ENCODE measurements at places on chromosomes 16 and 17.

- DNase-seq: no peak
Measured at GRCh38 chr16:3850544-3850899, 30.0 kb downstream of the CREBBP start.

DNA sequence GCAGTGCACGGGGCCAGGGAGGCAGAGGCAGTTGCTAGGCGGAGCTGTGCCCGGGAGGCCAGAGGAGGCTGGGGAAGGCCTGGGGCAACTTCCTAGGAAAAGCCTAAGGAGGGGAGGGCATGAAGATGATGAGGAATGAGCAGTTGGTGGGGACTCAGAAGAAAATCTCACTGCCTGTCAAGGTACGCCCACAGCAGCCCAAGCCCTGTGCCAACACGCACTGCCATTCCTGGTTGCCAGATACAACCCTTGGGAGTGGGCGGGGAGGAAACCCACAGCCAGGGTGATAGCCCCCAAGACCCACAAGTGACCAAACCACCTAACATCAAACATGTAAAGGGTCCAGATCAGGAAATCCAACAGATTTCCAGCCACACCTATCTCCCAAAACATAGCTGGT, 36.2 kb downstream of the SMPD3 start:
- no peak for DNase-seq

DNA sequence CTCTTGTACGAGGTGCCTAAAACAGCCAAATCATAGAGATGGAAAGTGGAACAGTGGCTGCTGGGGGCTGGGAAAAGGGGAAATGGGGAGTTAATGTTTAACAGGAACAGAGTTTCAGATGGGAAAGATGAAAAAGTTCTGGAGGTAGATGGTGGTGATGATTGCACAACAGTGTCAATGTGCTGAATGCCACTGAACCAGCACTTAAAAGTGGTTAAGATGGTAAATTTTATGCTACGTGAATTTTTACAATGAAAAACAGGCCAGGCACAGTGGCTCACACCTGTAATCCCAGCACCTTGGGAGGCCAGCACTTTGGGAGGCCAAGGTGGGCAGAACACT, 130.4 kb downstream of the C16orf78 start:
- DNase-seq: no peak

GRCh38 chr17:33198954-33199353, 94.1 kb downstream of the ASIC2 start:
- DNase-seq: no peak

DNA sequence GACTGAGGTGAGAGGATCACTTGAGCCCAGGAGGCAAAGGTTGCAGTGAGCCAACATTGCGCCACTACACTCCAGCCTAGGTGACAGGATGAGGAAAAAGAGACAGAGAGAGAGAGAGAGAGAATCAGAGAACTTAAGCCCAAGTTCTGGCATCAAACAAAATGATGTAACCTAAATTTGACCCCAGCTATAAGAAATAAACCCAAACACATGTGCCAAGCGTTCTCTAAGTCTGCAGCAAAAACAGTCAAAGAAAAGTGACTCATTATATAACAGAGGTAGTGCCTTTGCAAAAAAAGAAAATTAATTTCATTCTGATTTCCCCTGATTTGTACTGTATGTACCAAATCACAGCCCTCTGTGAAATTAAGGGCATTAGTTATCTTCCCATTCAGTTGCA, 89.5 kb downstream of the CDH11 start:
- DNase-seq: no peak

Data from vagina (tissue), 2 donors.